ENCODE measurements at places on chromosomes 2 and 18.

DNA sequence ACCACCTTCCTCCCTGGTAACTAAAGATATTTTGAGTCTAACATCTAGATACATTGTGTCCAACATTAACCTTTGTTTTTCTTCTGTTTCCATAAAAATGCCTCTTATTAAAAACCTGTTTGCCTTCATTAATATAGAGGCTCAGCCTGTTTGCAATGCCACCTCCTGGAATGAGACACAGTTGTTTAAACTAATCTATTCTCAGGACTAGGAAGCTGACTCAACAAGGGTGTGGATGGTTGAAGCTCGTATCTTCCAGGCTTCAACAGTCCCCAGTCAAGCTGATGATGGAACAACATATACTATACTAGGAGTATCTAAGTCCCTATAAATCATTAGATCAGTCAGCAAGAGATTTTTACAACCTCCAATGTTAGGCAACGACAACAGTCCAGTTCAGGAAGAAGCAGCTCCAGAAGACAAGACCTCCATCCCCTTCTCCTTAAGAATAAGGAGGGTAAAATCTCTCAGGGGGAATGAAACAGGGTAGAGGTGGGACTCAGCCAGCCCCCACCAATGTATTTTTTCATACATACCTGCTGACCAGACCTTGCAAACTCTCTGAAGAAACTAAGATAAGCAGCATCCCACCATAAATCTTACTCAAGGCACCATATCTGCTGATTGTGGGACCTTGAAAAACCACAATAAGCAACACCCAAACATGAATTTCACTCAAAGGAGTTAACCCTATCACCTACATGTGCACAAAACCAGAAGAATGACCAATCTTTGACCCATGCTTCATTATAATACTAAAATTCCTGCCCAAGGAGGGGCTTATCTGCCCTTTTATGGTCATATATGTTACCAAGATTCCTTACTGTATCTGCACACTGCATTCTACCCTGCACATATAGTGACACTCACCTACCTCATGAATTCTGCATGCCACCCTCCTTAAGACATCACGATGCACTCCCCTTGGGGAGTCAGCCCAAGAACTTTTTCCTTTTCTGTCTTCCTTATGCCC lies 21.4 kb downstream of the ZNF24 start:
- DNase-seq = no peak

DNA sequence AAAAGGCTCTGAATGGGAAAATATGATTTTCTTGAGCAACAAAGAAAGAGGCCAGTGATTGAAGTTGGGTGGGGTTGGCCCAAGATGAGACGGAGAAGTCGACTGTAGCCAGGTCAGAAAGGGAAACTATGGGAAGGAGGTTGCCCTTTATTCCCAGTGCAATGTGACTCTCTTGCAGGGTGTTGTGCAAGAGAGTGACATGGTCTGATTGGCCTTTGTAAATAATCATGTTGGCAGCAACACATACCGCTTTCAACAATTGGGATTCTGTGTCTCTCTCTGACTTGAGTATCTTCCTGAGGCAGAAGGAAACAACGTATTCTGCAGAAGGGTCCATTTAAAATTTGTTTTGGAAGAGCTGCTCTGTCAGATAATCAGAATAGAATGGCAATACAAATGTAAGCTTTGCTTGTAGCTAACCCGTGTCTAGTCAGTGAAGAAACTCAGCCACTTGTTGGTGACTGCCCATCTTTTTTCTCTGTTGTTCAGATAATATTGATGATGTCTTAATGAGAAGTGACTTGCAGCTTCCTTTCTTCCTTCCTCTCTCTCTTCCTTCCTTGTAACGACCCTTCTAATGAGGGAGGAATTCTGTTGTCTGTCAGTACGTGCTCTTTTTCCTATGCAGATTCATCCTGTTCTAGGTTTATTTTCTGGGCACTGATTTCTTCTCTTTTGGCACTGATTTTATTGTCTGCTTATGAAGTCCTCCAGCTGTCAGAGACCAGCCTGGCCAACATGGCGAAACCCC lies 311.0 kb upstream of the FAM98A start:
- no peak for DNase-seq

GRCh38 chr18:13124411-13124810 lies 94.1 kb upstream of the LDLRAD4 start:
- no peak for DNase-seq

GRCh38 chr2:143903172-143903856 lies 616.6 kb downstream of the ZEB2 start:
- no peak for DNase-seq

DNA sequence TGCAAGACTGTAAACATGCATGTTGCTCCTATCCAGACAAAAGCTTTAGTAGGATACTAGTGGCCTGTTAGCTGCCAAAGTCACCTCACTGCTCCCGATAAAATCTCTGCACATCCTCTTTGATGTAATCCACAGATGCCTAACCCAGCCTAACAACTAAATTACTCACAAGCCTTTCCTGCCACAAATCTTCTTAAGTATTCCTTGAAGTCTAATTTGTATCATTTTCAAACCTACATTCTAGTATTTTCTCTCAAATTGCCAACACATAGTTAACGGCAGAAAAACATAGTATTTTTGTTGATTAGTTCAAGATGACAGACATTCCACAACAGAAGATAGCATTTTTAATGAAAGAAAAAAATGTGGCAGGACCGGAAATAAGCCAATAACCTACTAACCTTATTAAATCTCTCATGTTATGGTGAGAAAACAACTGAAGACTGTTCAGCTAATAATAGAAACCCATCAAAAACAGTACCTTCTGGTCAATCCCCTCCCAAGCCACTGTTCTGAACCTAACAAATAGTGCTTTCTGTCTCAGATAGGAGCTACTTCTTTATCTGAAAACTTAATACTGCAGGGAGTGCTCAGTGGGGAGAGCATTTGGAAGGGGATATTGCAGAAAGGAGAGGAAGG lies at the start of gene MPP4:
Gene MPP4 (minus strand): TSS at position 57 of the 639 bp plus-strand sequence. CDS start 4,690 bp downstream, outside the sequence.
- DNase-seq = no peak

- peak; percentile 48 for DNase-seq
These were observed 40.4 kb downstream of the TMEM18 start for GRCh38 chr2:636641-637405.

DNA sequence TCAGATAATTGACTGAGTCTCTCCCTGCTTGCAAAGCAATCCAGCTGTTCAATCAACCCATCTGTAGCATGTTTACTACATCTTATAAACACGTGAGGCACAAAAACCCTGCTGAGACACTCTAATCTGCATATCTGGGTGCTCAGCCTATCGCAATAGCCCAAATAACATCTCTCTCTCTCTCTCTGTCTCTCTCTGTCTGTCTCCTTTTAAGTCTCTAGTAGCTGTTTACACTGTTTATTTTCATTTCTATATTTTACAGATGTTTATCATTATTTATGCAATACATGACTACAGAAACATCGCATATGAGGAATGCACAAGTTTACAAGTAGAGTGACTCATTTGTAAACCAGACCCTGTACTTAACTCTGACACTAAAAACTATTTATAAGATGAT lies 422.1 kb upstream of the DSEL start:
- no peak for DNase-seq

- no peak for DNase-seq
These were observed 287.2 kb downstream of the CDH19 start for GRCh38 chr18:66316701-66317100.

GRCh38 chr2:238859636-238860347 lies 11.9 kb downstream of the TWIST2 start:
- DNase-seq = no peak

DNA sequence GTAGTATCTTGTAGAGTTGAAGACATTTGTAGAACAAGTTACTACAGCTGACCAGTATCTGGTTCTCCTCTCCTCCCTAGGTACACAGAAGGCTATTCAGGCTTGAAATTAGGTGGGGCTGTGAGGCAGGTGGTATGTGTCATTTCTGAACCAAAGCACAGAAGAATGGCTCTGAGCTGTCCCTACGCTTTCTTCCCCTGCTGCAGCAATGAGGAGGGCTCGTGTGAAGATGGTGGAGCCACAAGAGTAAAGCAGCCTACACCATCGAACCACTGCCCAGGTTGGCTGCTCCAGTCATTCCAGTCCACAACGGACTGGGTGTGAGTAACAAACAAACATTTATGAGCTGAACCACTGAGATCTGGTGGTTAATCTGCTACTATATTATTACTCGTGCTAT lies 148.9 kb downstream of the DTNB start:
- DNase-seq = no peak

Measured in CD4-positive, alpha-beta T cell treated with Interleukin-1 beta for 1 hour (primary cell).